ENCODE measurements at places on chromosomes 4 and X.

GRCh38 chrX:75278991-75279390, 5.1 kb downstream of the UPRT start:
- no peak for DNase-seq

- DNase-seq, result no peak
Observed at GRCh38 chr4:161919442-161920220, 244.2 kb downstream of the FSTL5 start.

DNA sequence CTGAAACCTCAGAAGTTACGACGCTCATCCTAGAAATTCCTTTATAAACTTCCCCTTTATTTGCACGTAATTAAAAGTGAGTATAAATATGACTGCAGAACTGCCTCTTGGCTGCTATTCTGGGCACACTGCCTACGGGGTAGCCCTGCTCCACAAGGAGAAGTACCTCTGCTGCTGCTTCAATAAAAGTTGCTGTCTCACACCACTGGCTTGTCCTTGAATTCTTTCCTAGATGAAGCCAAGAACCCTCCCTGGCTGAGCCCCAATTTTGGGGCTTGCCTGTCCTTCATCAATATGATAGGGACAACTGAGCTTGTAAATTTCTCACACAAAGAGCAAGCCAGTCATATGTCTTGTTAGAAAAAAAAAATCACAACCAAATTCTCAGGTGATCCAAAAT, 115.8 kb downstream of the VEGFC start:
- no peak for DNase-seq

DNA sequence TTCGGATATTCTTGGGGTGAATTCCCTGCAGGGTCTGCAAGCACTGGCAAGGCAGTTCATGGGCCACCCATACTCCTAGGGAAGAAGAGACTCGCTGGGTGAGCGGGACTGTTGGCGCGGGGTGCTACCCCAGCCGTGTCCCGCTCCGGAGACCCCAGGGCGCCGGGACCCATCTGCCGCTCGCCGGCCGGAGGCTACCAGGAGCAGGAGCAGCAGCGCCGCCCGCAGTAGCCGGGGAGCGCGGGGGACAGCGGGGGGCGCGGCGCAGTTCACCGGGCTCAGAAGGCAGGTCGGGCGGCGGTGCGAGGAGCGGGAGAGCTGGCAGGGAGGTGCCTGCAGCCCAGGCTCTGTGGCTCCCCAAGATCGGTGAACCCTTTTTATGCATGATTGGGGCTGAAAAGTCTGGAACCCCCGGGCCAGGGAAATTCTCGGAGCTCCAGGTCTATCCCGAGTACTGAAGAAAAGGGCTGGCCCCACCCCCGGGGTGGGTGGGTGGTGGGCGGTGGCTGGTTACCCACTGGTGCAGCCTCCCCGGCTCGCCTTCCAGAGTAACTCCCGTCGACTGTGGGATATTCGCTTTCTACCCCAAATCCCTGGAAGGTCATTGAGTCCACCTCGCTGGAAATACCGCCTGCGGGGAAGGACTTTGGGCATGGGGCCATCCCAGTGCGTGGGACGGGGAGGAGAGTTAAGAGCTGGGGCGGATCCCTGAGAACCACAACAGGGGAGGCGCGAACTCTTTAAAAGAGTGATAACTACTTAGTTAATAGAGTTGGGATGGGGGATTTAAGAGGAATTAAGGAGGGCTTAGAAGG, 37.6 kb downstream of the PF4 start:
- no peak for DNase-seq

DNA sequence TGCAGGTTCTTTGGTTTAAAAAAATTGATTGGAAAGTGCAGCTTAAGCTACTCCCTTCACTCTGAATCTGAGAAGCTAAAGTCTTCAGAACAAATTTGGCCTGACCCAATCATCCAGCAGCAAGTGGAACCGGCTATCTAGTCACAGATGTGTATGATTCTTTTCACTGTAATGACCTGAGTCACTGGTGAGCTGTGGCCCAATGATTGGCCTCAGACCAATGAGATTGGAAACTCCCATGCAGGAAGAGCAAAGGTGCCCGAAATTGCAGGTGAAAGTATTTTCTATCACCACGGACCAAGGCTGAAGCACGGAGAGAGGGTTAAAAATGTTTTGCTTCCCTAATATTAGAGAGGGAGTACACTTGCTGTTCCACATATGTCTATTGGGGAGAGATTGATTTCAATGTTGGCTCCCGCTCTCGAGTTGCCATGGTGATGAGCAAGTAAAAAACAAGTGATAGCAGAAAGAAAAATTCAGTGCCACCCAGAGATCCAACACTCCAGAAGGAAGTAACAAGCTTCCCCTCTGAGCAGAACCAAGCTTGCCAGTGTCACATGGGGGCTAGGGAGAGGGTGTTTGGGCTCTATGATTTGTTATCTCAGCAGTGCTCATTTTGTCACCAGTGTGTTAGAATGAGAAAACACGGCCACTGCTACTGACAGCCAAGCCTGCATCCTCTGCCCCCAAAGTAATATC, 11.2 kb downstream of the RIPPLY1 start:
- DNase-seq, result peak; percentile 28

- peak; percentile 94 for DNase-seq
Observed at GRCh38 chr4:139734875-139735380, 69.3 kb downstream of the MGST2 start.

GRCh38 chrX:131393426-131393825, 104.3 kb upstream of the IGSF1 start:
- DNase-seq, result no peak

GRCh38 chr4:7826909-7827306, 112.8 kb downstream of the AFAP1 start:
- DNase-seq, result no peak

- peak; percentile 90 for DNase-seq
Observed at GRCh38 chr4:54539500-54540029, 118.2 kb upstream of the KIT start.

DNA sequence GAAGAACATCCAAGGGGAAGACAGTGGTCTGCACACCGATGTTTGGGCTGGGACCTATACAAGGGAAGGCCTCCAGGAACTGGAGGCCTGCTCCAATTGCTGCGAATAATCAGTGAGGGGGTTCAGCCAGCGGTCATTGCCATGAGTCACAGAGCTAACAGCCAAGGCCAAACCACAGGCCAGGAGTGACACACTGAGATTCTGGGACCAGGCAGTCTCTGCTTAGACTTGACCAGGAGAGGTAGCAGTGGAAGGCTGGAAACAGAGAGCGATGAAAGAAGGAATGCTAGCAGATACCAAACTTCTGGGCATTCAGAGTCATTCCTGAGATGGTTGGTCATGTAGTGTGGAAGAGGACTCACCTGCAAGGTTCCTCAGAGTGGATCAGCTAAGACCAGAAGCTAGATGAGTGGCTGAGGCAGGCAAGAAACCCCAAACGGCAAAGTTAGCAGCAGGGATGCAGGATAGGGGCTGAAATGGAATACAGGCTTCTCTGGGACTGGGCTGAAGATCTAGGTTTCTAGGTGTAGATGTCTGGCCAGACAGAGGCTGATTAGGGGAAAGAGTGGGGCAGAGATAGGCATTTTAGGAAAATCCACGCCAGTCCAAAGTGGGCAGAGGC, 54.7 kb downstream of the CNGA2 start:
- DNase-seq, result no peak

DNA sequence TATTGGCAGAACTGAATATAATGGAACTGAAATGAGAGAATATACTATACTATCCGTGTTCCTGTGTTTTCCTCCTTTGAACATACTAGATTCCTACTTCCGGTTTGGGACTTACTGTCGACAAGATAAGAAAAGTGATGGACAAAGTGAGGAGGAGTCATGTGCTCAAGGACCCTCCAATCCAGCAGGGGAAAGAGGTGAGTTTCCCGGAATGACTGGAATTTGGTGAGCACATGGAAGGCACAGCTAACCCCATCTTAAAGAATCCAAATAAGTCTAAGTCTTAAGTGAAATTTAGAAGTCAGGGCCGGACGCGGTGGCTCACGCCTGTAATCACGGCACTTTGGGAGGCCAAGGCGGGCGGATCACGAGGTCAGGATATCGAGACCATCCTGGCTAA, 36.6 kb upstream of the SH3D19 start:
- no peak for DNase-seq

DNA sequence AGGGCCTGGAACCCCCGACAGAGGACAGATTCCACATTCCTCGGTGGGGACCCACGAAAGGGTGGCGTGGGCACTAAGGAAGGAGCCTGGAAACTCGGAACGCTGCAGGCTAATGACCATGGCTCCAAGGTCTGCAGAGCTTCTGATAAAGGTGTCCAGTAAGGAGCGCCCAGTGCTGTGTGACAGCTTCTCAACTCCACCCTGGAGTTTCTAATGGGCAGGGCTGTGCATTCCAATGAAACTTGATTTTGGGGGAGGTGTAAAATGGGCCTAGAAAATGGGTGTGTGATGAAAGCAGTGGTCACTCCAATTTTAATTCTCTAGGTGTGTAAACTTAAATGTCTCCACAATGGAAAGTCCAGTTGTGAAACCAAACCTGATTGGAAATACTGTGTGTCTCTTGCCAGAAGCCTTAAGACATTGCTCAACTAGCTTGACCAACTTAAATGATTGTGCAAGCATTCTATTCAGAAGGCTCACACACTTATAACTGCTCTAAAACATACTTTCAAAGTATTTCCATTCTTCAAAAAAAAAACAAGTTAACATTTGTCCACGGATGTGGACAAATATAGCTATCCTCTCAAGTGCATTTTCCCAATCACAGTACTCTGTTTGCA, 52.1 kb downstream of the XAGE2 start:
- no peak for DNase-seq

- DNase-seq, result peak; percentile 75
Observed at GRCh38 chrX:113950081-113950678, 633.7 kb upstream of the HTR2C start.

DNA sequence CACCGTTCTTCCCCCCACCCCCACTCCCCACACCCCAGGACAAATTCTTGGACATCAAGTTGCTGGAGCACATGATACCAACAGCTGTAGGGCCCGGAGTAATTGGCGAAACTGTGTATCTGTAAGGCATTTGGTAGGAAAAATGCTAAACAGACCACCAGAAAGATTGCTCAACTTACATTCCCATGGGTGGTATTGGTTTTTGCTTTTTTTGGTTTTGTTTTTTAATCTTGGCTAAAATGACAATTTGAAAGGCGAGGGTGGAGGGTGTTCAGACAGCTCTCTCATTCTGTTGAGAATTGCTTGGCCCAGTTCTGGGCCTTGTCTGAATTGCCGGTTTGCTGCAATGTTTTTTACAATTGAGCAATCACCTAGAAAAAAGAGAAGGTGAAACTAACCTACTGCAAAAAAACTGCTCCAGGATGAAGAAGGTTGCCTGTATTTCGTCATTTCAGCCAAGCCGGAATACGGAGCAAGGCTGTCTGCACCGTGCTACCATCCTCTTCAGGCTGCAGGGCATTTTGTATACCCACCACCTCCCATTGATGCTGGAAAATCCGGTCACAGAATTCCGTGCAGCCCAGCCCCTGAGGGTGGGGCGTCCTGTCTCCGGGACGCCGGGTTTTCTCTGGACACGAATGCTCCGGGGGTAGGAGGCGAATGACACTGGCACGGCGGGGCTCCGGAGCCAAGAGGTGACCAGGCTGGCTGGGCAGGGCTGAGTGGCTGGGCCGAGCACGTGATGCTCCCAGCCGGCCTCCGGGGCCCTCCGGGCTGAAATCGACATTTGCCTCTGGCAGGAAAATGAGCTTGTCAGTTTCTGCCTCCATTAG, at the start of gene CLCN4:
CLCN4 (plus strand) TSS at position 777 of the 833 bp plus-strand sequence. CDS start 28,058 bp downstream, outside the sequence.
- DNase-seq, result peak; percentile 80

- DNase-seq, result no peak
Observed at GRCh38 chrX:6674734-6675133, 139.8 kb upstream of the VCX3A start.

- DNase-seq, result no peak
Observed at GRCh38 chr4:105933083-105933482, 37.8 kb downstream of the NPNT start.

- DNase-seq, result no peak
Observed at GRCh38 chr4:22556495-22556894, 40.6 kb upstream of the ADGRA3 start.

DNA sequence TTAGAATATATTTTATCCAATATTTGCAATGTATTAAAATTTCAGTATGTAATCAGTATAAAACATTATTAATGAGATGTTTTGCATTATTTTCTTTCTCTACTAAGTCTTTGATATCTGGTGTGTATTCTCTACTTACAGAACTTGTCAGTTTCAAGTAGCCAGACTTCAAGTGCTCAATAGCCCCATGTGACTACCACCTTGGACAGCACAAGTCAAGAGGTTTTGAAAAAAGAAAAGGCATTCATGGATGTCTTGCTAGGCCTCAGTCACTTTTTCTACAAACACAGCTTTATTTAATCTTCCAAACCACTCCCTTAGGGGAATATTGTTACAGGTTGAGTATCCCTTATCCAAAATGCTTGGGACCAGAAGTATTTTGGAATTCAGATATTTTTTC, 189.4 kb downstream of the QDPR start:
- peak; percentile 3 for DNase-seq

DNA sequence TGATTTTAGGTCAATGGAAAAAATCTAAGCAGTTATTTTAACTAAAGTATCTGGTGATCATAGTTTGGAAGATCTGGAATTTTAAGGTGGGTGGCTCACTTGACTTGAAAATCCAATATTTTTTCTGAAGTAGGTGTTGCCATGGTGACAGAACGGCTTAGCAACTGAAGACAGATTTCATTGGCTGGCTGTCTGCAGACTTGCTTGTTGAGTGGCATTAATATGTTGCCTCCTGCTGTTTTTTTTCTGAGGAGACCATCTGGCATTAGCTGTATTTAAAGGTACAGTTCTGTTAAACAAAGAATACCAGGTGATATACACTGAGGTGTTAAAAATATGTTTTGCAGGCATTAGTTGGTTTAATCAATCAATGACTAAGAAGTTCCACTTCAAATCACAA, 19.8 kb downstream of the CPE start:
- DNase-seq, result peak; percentile 86

- DNase-seq, result peak; percentile 41
Observed at GRCh38 chr4:184168406-184169019, 49.2 kb downstream of the ENPP6 start.

GRCh38 chr4:1191621-1192020, 19.2 kb upstream of the SPON2 start:
- no peak for DNase-seq

GRCh38 chr4:175622887-175623286, 189.2 kb downstream of the GPM6A start:
- peak; percentile 2 for DNase-seq

DNA sequence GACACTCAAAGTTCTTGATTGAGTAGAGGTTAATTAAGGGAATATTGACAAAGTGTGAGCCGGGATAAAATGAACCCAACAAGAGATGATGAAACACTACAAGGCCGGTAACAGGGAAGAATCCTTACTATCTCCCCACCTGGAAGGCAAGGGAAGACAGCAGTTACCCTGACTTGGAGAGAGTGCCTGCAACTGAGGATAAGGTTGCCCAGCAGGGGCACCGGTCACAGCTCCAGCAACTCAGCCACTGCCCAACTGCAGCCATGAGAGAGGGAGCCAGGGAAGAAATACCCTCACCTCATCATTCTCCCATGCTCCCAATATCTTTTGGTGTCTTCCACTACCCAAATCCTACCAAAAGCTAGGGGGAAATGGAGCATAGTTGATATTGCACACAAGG, 212.7 kb downstream of the KCTD8 start:
- DNase-seq, result no peak

- DNase-seq, result no peak
Observed at GRCh38 chr4:174686826-174687225, 142.2 kb downstream of the GLRA3 start.

Data from NCI-H524 (cell line).